ENCODE measurements at places on chromosomes 2 and 18.

GRCh38 chr2:200578778-200579177, 7.0 kb upstream of the AOX1 start:
- DNase-seq: peak; percentile 39

DNA sequence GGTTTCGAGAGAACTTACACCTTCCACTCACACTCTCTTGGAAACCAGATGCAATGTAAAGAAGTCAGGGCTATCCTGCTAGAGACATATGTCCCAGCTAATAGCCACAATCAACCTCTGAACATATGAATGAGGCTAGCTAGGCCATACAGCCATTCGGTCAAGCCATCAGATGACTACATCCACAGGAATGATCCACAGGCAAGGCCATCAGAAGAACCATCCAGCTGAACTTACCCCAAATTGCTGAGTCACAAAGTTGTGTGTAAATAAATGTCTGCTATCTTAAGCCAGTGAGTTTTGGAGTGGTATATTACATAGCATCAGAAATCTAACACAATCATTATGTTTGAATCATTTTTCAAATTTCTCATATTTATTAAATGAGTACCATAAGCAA, 5.2 kb upstream of the SPAST start:
- no peak for DNase-seq

GRCh38 chr18:56043641-56044061, 455.7 kb upstream of the TCF4 start:
- no peak for DNase-seq

- no peak for DNase-seq
Measured at GRCh38 chr2:168189835-168190569, 57.4 kb downstream of the STK39 start.

DNA sequence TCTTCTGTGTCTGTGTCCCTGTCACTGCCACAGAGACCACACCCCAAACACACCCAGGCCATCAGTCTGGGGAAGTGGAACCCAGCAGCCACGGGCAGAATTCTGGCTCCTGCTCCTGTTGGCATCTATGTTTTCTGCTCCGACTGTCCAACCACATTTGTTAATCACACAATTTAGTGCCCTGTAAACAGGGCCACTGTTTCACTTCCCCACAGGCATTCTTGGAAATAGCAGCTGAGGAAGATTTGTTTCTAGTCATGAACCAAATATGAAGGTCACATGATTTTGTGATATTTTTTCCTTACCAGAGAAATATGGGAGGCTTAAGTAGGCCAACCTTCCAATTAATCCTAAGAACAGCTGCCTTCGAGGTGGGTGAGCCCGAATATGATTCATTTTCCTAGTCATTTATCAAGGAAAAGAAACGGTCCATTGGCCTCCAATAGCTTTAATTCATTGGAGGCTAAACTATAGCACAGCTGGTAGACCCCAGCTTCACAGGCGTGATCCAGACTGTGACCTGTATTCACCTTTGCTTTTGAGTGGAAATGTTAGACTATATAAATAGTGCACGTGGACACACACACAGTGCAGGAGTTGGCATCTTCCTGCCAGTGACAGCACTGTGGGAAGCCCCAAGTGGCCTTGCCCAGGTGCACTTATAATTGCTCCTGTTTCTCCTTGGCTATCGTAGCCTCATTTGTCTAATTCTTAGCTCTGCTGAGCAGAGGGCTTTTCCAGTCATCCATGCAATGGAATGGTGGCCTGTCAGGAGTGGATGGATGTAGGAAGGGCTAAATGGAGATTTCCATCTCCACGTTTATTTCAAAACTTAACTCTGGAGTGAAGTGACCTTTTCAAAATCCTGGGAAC, 267.9 kb downstream of the LPIN1 start:
- peak; percentile 98 for DNase-seq

GRCh38 chr18:79829136-79829854, 31.6 kb downstream of the KCNG2 start:
- DNase-seq: no peak

- DNase-seq: no peak
Measured at GRCh38 chr18:79693561-79694205, 14.1 kb downstream of the CTDP1 start.

DNA sequence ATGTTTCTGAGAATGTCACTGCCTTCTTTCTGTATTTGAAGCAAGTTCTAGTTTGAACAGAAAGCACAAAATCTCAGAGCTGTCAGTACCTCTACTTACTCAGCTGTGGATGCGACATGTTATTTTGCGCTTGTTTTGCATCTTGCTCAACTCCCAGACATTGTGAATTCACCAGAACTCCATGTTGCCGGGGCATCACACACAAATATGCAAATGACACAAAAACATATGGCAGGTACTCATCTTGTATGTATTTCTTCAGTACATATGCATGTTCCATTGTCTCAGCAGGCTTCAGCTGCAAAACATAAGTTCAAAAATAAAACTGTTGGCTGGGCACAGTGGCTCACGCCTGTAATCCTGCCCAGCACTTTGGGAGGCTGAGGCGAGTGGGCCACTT, 30.8 kb downstream of the ADCY3 start:
- no peak for DNase-seq

GRCh38 chr18:25279961-25280360, 72.0 kb downstream of the ZNF521 start:
- no peak for DNase-seq

- DNase-seq: peak; percentile 65
Measured at GRCh38 chr18:75785206-75785605, 357.7 kb upstream of the SMIM21 start.

DNA sequence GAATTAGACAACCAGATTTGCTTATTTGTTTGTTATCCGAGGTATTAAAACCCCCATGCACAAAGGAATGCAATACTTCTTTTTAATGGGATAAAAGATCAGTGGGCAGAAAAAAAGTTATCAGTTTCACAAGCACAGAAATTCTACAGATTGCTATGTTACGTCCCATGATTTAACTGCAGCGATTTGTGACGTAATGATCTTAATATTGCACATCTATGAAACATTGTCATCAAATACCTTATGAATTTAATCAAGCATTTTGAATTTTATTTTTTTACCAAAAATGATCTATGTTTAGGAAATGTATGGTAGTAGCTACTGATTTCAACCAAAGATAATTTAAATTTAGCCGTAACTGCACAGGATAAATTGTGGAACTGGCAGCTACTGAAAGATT, 138.9 kb downstream of the FHOD3 start:
- DNase-seq: no peak

DNA sequence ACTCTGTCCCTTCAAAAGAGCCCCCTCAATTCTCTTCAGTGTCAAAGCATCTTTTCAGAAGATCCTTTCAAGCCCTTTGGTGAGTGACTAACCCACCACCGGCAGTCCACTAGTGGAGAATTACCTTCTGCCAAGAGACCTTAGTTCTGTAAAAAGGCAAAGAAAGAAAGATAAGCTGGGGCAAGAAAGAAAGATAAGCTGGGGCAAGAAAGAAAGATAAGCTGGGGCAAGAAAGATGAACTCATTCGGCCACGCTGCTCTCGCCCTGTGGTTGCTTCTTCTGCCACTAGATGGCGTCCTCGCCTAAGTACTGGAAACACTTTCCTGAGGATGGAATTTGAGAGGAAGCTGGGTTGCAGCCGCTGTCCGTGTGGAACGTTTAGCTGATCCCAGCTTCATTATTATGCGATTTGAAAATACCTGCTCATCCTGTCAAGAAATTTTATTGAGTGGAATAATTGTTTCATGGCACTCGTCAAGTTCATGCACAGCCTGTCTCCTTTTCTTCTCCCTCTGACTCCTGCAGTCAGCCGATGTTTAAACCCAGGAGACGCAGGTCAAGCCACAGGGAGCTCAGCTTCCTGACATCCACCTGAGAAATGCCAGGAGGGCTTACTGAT, 17.3 kb upstream of the ANXA4 start:
- peak; percentile 66 for DNase-seq

DNA sequence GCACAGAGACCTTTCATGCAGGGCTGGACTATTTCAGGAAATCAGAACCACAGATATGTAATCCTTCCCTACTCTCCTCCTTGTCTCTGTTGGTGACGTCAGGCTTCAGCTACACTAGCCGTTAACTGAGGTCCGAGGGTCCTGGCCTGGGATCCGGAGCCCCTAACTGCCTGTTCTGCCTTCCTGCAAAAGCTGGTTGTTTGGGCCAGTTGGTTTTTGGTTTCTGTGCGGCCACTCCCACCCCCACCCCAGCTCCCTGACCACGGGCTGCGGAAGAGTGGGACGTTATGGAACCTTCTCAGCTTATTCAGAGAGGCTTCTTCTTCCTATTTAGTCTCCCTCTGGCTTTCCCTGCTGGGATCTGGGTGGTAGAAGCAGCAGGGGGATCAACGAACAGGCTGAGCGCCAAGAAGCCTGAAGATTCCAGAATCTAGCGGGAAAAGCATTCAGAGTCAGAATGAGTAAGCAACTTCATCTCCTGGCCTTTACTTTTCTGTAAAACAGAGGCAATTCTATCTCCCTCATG, 49.3 kb upstream of the ROCK2 start:
- DNase-seq: no peak

DNA sequence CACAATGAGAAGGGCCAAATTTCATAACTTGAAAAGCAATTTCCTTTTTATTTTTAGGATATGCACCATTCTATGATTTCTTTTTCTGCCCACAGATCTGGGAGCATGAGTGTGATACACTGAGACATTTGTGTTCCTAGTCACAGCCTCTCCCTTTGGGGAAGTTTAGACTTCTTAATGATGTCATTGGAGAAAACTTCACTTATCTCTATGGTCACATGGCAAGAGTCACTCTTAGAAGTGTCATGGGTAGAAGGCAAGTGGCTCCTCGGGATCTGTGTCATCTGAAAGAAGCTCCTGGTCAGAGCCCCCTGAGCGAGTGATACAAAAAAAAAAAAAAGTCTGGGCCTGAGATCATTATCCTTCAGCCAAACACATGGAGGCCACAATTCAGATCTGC, 62.5 kb upstream of the LGALSL start:
- DNase-seq: peak; percentile 48

DNA sequence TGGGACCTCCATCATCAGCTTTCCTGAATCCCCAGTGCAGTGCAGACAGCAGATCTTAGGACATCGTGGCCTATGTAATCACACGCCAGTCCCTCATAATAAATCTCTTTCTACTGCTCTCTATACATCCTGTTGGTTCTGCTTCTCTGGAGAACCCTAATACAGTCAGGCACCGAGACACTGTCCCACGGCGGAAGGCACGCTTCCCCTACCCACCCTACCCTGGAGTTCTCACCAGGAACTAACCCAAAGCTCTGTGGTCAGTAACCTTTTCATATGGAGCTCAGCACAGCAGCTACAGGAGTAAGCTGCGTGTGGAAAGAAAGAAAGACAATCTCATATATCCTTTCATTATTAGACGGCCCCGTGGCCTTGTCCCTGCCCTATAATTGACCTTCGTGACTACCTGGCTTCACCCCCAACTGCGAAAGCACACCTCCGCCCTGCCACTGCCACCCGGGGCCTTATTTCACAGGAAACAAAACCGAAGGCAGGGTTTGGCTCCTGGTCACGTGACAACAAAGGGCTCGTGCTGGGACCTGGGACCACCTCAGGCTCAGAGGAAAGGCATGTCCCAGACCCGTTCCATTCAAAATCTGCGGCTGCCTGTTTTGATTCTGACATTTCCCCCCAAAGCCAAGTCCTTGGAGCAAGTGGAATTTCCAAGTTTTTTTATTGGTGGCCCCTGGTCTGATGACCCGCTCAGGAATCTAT, 99.7 kb upstream of the ODC1 start:
- peak; percentile 60 for DNase-seq

GRCh38 chr2:212547716-212548454, 9.3 kb upstream of the ERBB4 start:
- DNase-seq: no peak

DNA sequence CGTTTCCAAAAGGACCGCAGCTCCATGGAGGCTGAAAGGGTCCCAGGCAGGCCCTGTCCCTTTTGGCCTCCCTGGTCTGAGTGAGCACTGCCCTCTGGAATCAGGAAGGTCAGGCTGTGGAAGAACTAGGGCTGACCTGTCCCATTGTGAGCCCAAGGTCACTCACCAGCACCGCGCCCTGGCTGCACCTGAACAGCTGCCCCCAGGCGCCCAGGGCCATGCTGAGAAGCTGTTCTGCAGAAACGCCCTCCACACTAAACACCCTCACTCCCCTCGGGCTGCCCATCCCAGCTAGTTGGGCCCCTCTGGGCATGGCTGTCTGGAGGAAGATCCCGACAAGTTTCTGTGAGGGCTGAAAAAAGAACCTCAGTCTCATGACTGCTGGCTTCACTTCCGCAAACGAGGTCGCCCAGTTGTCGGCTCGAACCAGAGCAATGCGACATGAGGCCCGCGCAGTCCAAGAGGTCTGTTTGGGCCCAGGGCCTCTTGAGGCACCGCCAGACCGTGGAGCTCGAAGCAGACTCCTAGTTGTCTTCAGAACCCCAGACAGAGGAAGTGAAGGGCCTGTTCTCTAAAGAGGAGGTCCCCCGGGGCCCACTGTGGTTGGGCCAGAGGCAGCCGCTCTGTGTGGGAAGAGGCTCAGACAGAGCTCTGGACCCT, 64.4 kb downstream of the INPP5D start:
- peak; percentile 78 for DNase-seq

GRCh38 chr2:238567067-238567855, 140.5 kb downstream of the ASB1 start:
- DNase-seq: no peak

- no peak for DNase-seq
Measured at GRCh38 chr2:109343460-109343859, 214.5 kb downstream of the SH3RF3 start.

GRCh38 chr2:71735676-71736075, 282.3 kb downstream of the DYSF start:
- no peak for DNase-seq

DNA sequence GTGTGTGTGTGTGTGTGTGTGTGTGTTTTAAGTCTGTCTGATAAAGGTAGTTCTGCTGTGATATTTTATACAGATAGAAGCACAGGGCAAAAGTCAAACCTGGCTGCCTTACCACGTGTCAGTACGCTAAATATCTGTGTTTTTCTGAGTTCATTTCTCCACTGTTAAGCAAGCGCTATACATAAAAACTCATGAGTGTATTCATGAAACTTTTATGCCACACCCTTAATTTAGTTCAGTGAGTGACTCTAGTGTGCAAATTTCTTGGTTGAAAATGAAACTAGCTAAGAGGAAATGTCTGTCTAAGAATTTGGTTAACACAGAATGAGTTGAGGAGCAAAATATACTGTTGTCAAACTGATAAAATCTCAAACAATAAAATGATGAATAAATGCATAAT, 11.2 kb downstream of the CASP10 start:
- DNase-seq: peak; percentile 83

DNA sequence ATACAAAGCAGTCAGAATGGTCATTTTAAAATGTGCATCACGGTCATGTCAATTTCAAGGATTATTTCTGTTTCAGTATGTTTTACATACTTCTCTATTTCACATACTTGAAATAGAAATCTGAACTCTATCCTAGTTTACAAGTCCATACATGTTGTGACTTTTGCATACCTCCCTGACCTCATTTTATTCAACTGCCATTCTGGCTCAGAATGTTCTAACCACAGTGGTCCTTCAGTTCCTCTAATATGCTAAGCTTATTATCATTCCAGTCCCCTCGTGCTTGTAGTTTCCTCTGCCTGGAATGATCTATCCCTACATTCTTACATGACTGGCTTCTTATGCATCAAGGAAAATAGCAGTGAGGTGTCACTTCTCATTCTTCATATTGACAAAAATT, 295.6 kb downstream of the KIAA1328 start:
- DNase-seq: peak; percentile 83

GRCh38 chr2:38076152-38076709, 280 bp upstream of the CYP1B1 start:
- peak; percentile 85 for DNase-seq

- no peak for DNase-seq
Measured at GRCh38 chr2:227595797-227596196, 2.9 kb upstream of the SCYGR2 start.

- no peak for DNase-seq
Measured at GRCh38 chr2:132670496-132671150, 618 bp upstream of the LYPD1 start.

All from MV-4-11 (cell line).